ENCODE measurements at places on chromosomes 16 and 17.
A peak's percentile ranks its signal among the peaks of the same experiment; 100 is the strongest.

- DNase-seq = no peak
Measured at GRCh38 chr17:34667656-34668055, 88.3 kb downstream of the TMEM132E start.

DNA sequence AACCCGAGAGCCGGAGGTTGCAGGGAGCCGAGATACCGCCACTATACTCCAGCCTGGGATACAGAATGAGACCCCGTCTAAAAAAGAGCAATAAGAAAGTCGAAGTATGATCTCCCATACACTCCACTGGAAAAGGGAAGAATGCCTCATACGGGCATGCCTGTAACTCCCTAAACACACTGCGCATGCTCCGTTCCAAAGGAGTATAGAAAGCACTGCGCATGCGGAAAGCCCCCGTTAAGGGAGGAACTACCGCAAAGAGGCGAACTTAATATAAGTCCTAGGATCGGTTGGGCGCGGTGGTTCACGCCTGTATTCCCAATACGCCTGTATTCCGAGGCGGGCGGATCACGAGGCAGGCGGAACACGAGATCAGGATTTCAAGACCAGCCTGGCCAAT lies 313.1 kb upstream of the ERCC4 start:
- no peak for DNase-seq

GRCh38 chr16:59635674-59636073 lies 901.6 kb upstream of the GOT2 start:
- DNase-seq = no peak

DNA sequence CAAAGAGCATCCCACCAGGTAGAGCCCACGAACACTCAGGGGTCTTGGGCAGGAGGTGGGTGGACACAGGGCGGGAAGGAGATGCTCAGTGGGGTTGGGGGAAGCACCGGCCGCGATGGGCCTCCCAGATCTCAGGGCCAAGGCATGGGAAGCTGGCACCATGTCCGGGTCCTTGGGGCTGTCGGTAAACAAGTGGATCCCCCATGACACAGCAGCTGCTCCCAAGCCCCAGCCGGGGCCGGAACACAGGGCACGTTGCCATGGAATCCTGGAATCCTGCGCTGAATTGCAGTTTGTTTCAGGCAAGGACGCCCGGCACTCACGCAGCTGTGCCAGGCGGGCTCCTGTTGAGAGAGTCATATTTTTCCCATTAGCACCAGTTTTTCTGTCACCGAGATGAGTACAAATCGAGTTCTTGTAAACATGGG lies 23.0 kb upstream of the CHMP6 start:
- DNase-seq = no peak

- DNase-seq = no peak
Measured at GRCh38 chr16:31089199-31089598, 456 bp upstream of the PRSS53 start.

GRCh38 chr17:45854209-45854608 lies 9.5 kb downstream of the SPPL2C start:
- DNase-seq = no peak

- no peak for DNase-seq
Measured at GRCh38 chr17:48564188-48565021, 13.7 kb downstream of the HOXB4 start.

GRCh38 chr17:69282002-69282401 lies 44.9 kb downstream of the ABCA5 start:
- DNase-seq = no peak

- peak; percentile 69 for DNase-seq
Measured at GRCh38 chr16:31487720-31488467, 5.0 kb downstream of the SLC5A2 start.

DNA sequence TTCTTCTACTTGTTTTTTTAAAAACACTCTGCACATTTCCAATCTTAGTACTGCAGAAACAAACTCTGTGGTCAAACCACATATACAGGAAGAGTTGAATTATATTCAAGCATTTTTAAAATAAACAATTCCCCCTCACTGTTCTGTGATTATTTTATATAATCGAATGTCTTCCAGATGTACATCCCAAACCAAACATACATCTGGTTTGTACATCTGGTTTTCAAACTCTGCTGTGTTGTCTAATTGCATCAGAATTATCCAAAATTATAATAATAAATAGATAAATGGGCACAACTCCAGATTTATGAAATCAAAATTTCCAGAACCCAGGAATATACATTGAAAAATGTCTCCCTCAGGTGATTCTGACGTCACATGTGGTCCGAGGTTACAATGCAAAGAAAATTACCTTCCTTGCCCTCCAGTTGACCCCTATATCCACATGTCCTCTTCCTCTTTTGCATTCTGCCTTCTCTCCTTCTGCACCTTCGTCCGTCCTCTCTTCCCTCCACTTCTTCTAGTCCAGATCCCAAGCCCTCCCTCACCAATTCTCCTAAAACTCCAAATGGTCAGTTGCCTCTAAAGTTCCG lies 13.3 kb upstream of the CCDC144A start:
- DNase-seq = no peak

DNA sequence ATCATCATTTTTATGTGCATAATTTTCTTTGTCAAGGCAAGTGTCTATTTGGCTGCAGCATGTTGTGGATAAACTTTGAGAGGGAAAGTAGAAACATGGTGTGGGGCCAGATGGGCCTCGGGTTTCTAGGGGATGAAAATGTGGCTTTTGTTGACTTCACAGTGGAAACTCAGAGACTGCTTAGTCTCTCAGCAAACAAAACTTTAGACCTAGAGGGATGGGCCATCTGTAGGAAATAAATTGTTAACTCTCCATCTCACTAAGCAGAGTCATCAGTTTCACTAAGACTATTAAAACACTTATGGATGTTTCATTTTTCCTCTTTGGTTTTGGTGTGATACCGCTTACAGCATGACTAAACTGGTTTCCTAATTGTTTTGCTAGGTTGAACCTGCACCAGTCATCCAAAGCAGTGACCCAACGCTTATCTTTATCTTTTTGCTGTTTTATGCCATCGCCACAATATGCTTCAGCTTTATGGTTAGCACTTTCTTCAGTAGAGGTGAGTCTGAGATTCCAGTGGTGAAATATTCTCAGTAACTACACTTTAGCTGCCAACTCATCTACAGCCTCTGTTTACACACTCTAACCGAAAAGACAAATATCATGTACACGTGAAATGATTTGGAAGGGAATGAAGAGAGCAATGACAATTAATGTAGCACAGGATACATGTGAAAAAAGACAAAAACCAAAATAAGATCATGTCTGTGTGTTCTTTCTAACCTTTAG lies 60.6 kb upstream of the CRYM start:
- no peak for DNase-seq

- DNase-seq = no peak
Measured at GRCh38 chr16:9545522-9546437, 454.3 kb downstream of the HAPSTR1 start.

DNA sequence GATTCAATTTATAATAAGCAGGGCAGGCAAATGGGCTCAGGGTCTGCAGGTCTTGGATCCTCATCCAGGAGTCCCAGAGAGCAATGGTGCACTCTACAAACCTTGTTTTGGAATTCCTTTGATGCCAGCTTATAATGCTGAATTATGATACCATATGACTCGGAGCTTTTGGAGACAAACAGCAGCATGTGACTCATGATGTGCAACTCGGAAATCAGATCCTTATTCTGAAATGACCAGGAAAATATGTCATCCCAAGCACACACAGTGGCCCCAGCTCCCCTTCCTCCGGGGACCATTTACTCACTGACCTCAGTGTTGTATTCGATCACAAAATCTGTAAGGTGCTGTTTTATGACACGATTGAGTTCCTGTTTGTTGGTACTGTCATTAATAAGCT lies 20.2 kb upstream of the UMOD start:
- DNase-seq = no peak

GRCh38 chr16:24858219-24859041 lies 12.7 kb downstream of the SLC5A11 start:
- no peak for DNase-seq

DNA sequence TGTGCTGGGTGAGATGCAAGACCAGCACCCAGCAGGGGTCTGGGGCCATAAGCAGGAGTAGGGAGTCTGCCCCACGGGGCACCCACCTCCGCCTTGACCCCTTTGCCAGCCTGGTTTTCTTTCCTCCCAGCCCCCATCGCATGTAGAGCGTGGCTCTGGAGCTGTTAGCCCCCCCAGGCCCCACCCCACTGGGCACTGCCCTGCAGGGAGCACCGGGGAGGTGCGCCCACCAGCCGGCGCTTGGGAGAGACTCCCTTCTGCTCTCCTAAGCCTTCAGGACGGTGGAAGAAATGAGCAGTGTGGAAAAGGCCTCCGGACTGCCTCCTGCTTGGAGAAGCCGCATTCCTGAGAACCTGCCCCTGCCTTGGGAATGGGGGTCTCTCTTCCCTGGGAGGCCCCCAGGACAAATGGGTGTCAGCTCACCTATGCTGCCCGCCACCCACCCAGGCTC lies 186.2 kb downstream of the IRF8 start:
- DNase-seq = no peak

DNA sequence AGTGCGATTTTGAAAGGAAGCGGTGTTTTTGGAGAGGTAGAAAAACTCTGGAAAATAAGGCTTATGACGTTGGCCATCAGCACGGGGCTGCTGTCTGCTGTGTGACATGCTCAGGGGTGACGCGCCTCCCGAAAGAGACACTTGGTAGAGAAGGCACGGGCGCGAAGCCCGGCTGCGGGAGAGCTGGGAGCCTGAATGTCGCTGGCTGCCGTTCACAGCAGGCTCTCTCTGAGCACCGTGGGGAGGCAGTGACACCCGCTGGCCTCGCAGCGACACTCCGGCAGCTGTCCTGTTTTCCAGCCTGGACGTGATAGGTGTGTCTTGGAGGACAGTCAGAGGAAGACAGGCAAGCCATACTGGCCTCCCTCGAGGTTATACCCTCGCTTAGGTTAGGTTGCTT lies 759.1 kb upstream of the RBFOX1 start:
- no peak for DNase-seq

- DNase-seq = no peak
Measured at GRCh38 chr17:78940708-78941107, 15.5 kb upstream of the TIMP2 start.

DNA sequence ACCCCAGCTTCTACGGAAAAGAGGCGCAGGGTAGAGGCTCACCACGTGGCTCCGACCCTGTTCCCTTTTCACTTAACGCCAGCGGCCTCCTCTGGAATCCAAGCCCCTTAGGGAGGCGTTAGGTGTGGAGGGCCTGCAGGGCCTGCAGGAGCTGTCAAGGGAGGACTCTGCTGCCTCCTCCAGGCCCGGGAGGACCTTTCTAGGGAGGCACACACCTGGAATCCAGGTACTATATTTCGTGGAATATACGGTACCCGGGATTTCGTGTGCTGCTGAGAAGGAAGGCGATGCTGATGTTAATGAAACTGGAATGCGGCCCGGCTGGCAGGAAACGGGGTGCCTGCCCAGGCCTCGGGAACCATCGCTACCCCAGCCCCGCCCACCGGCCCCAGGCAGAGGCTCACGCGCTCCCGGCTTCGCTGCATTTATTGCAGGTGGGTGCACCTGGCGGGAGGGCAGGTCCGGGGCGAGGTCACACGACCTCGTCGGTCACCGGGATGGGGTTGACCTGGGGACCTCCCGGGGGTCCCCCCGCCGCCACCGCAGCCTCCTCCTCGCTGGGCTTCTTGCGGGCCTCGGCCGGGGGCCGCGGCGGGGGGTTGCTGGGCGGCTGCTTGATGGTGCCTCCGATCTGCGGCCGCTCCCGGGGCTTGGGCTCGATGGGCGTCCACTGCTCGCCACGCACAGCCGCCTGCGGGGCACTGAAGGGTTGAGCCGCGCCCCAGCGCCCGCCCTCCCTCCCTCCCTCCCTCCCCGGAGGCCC lies 4.7 kb downstream of the IL17C start:
- DNase-seq = no peak

DNA sequence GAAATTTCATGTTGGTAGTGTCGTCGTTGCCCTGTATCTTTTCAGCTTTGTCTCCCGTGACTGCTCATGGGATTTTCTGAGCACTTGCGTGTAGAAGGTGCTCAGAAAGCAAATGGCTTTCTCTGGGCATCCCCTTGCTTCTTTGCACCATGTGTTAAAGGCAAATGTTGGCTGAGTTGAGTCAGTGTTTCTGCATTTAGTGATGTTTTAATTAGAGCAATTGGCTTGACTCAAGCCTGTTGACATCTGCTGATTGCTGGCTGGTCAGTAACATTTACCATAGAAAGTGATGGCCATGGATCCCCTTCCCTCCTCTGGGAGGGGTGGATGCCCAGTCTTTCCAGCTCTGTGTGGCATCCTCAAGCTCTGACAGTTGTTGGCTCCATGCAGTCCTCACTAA lies 187.2 kb upstream of the MPHOSPH6 start:
- DNase-seq = no peak

- no peak for DNase-seq
Measured at GRCh38 chr16:69431948-69432468, 7.6 kb downstream of the CYB5B start.

DNA sequence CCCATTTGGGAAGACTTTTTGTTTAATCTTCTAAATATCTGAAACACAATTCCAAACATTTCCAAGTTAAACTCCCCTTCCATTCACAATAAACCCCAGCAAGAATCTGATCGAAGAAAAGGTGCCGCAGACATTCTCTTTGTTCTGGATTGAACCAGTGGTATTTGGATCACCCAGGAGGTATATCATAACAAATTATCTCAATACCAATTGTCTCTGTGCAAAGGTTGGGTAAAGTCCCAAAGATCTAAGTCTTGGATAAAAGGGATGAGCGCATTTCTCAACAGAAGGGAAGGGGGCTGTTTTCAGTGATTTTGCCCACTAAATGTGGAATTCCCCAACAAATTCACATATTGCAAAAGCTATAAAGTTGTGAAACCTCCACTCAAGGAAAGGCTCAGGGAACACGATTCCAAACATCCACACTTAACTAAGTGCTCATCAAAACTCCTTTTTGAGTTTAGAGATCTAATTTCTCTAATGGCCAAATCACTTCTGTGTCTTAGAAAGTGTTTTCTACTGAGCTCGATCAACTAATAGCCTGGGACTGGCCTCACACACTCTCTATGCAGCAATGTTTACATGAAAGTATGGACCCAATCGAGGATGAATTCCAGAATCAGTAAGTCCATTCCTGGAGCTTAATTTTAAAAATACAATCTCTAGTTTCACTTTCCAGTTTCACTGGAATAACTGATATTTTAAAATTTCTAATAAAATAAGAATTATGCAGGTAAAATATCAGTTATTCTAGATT lies 30.9 kb downstream of the SALL1 start:
- no peak for DNase-seq

Data from activated CD4-positive, alpha-beta T cell treated with anti-CD3 and anti-CD28 coated beads for 4 hours (primary cell).